Memory B cell (primary cell): ENCODE measurements at places on chromosomes 11 and 22.
A peak's percentile ranks its signal among the peaks of the same experiment; 100 is the strongest.

DNA sequence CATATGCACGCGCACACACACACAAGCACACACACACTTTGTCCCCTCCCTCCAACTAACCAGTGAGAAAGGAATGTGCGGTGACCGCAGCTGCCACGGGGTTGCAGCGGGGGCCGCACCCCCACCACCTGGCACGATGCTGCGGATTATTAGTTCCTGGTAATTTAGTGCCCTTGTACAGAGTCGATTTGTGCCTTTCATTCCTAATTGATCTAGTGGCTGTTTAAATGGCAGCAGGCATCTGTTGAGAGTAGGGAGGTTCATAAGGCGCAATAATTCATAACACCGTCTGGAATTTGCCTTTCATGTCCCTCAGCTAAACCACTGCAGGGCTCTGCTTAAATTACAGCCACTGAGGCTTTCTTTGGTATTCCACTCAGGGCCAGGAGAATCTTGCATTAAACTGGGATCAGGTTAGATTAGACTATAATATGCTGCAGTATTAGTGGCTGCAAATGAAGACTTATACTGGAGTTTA is 113.7 kb downstream of the FEZ1 start:
- H3K27ac ChIP-seq: no peak overlapping the region
- H3K36me3 ChIP-seq: no peaks in the 10 kb centered on the region
- H3K27me3 ChIP-seq: peaks cover 20% of the 10 kb centered on the region
- no peak for DNase-seq
- no peaks in the 10 kb centered on the region for H3K4me1 ChIP-seq

- peaks cover 7% of the 10 kb centered on the region for H3K36me3 ChIP-seq
- H3K4me3 ChIP-seq: no peak overlapping the region
- no peak for DNase-seq
- no peaks in the 10 kb centered on the region for H3K27me3 ChIP-seq
Measured at GRCh38 chr11:73585834-73586575, 11.9 kb downstream of the FAM168A start.

DNA sequence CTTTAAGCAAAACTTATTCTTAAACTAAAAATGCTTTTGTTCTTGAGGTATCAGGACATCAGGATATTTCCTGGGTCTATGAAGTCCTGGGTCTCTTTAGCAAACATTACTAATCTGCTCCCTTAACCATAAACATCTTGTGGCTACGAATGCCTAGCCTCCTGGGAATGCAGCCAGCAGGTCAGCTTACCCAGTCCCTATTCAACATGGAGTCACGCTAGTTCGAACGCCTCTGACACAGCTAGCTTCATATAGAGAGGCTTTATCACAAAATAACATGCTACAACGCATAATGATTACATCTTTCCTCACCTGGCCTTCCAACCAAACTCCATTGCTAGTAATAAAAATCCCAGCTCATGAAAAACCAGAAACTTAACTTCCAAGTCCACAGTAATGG is 17.5 kb upstream of the FIBIN start:
- H3K4me1 ChIP-seq: no peaks in the 10 kb centered on the region
- no peak overlapping the region for H3K4me3 ChIP-seq
- DNase-seq: no peak
- no peak overlapping the region for H3K27ac ChIP-seq
- H3K36me3 ChIP-seq: no peaks in the 10 kb centered on the region

DNA sequence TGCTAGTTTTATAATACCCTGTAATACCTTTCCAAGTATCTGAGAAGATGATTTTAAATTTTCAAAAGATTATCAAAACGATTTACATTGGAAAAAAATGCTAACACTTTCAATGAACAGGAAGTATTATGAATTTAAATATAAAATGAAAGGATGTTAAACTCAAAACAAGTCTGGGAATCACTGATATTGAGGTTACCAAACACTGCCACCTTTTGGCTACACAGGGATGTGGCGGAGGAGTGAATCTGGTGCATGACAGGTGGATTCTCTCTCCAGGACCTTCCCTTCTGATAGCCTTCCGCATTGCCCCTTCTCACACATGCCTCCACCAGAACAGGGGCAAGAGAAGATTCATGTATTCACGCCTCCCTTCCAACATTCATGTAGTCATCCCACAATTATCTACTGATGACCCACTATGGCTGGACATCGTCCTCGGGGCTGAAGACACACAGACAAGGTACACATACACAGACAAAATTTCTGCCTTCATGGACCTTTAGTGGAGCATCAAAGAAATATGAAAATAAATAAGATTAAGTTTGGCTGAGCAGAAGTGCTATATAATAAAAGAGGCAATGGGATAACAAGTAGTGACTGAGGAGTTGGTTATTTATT is 34.7 kb downstream of the ATG16L2 start:
- peaks cover 2% of the 10 kb centered on the region for H3K4me1 ChIP-seq
- DNase-seq: no peak
- peaks cover 36% of the 10 kb centered on the region for H3K36me3 ChIP-seq
- peak overlapping the region; percentile 18 for H3K27ac ChIP-seq
- no peak overlapping the region for H3K4me3 ChIP-seq
- H3K27me3 ChIP-seq: no peaks in the 10 kb centered on the region

DNA sequence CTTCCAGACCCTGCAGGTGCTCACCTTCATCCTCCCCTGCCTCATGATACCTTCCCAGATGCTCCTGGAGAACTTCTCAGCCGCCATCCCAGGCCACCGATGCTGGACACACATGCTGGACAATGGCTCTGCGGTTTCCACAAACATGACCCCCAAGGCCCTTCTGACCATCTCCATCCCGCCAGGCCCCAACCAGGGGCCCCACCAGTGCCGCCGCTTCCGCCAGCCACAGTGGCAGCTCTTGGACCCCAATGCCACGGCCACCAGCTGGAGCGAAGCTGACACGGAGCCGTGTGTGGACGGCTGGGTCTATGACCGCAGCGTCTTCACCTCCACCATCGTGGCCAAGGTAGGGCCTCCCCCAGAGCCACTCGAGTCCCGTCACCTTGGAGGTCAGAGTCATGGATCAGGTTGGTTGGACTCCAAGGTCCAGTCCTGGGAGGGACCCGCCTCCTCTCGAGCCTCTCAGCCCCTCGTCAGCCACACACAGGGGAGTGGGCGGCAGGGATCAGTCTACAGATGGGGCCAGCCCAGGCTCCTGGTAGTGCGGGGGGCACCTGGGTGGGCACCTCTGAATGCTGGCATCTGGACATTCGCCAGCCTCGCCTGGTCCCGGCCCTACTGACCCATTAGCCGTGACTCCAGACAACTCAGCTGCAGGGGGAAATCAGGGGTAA is 34.8 kb upstream of the SLC22A12 start:
- no peaks in the 10 kb centered on the region for H3K36me3 ChIP-seq
- DNase-seq: no peak
- H3K4me1 ChIP-seq: peaks cover 5% of the 10 kb centered on the region
- H3K4me3 ChIP-seq: no peak overlapping the region
- H3K27ac ChIP-seq: no peak overlapping the region

GRCh38 chr11:111176603-111177002 is 68.9 kb upstream of the POU2AF2 start:
- H3K27me3 ChIP-seq: no peaks in the 10 kb centered on the region
- H3K27ac ChIP-seq: peak overlapping the region; percentile 97
- no peak for DNase-seq

- no peaks in the 10 kb centered on the region for H3K4me1 ChIP-seq
- peaks cover 3% of the 10 kb centered on the region for H3K27me3 ChIP-seq
- DNase-seq: no peak
Measured at GRCh38 chr11:102225689-102226568, 91.4 kb upstream of the BIRC3 start.

DNA sequence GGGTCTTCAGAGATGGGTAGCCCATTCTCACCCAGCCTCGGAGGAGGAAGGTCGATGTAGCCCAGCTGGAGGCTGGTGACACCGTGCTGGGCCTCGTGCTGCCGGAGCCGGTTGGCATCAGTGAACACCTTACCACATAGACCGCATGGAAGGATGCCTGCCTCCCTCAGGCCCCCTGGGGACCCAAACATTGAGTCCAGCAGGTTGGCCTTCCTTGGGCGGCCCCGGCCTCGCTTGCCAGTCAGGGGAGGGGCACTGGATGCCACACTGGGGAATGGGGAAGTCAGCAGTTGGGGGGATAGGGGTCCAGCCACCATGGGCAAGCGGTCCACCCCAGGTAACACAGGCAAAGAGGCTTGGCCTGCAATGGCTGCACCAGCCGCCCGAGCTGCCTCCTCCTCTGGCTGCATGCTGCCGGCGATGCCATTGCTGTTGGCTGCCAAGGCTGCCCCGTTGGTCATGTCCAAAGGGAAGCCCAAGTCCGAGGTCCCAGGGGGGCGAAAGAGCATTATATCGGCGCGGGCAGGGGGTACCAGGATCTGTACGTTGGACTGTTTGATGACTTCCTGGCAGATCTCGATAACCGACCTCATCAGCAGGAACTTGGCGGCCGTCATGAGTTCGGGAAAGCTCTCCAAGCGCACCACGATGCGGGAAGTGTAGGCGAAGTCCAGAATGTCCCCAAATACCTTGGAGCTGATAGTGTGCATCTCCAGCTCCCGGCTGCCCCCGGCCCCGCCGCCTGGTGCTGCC is 1.4 kb downstream of the PATZ1 start:
- H3K4me1 ChIP-seq: peaks cover 40% of the 10 kb centered on the region
- H3K27ac ChIP-seq: peak overlapping the region; percentile 85
- peaks cover 12% of the 10 kb centered on the region for H3K36me3 ChIP-seq
- no peaks in the 10 kb centered on the region for H3K27me3 ChIP-seq

GRCh38 chr11:786235-787083 is 3.4 kb downstream of the CEND1 start:
- no peak overlapping the region for H3K27ac ChIP-seq
- H3K4me3 ChIP-seq: no peak overlapping the region

DNA sequence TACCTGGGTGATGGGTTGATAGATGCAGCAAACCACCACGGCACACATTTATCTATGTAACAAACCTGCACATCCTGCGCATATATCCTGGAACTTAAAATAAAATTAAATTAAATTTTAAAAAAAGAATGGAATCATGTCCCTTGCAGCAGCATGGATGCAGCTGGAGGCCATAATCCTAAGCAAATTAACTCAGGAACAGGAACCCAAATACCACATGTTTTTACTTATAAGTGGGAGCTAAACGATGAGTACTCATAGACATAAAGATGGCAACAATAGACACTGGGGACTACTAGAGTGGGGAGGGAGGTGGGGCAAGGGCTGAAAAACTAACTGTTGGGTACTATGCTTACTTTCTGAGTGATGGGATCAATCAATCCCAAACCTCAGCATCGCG is 40.9 kb downstream of the CWC15 start:
- H3K27me3 ChIP-seq: peaks cover 17% of the 10 kb centered on the region
- H3K36me3 ChIP-seq: no peaks in the 10 kb centered on the region
- no peak overlapping the region for H3K4me3 ChIP-seq
- no peaks in the 10 kb centered on the region for H3K4me1 ChIP-seq

DNA sequence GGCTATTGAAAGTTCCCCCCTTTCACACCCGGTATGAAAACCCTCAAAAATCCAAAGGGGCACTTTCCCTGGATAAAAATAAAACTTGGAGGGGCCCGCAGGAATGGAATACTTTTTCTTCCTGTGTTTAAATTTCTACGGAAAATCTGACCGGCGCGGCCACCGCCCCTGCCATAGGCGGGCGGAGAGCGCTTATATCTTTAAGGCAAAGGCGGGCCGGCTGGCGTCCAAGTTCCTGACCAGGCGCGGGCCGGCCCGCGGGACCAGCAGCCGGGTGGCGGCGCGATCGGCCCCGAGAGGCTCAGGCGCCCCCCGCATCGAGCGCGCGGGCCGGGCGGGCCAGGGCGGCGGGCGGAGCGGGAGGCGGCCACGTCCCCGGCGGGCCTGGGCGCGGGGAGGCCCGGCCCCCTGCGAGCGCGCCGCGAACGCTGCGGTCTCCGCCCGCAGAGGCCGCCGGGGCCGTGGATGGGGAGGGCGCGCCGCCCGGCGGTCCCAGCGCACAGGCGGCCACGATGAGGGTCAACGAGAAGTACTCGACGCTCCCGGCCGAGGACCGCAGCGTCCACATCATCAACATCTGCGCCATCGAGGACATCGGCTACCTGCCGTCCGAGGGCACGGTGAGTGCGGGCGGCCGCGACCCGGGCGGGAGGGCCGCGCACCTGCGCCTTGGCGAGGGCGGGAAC is at the start of gene ANO1:
Gene ANO1, plus strand, starts transcription at position 223 of the 686 bp plus-strand sequence. Its CDS starts 290 bp downstream, at position 513.
- H3K4me3 ChIP-seq: no peak within 1 kb of the TSS
- H3K27ac ChIP-seq: no peak within 1 kb of the TSS
- no peaks in the 10 kb centered on the region for H3K36me3 ChIP-seq
- DNase-seq: no peak
- H3K27me3 ChIP-seq: peaks cover 19% of the 10 kb centered on the region
- peaks cover 2% of the 10 kb centered on the region for H3K4me1 ChIP-seq

GRCh38 chr11:111357150-111358037 is 21.7 kb downstream of the POU2AF1 start:
- H3K36me3 ChIP-seq: peaks cover 44% of the 10 kb centered on the region
- no peaks in the 10 kb centered on the region for H3K27me3 ChIP-seq
- no peak for DNase-seq
- peak overlapping the region; percentile 88 for H3K27ac ChIP-seq
- peaks cover 44% of the 10 kb centered on the region for H3K4me1 ChIP-seq

DNA sequence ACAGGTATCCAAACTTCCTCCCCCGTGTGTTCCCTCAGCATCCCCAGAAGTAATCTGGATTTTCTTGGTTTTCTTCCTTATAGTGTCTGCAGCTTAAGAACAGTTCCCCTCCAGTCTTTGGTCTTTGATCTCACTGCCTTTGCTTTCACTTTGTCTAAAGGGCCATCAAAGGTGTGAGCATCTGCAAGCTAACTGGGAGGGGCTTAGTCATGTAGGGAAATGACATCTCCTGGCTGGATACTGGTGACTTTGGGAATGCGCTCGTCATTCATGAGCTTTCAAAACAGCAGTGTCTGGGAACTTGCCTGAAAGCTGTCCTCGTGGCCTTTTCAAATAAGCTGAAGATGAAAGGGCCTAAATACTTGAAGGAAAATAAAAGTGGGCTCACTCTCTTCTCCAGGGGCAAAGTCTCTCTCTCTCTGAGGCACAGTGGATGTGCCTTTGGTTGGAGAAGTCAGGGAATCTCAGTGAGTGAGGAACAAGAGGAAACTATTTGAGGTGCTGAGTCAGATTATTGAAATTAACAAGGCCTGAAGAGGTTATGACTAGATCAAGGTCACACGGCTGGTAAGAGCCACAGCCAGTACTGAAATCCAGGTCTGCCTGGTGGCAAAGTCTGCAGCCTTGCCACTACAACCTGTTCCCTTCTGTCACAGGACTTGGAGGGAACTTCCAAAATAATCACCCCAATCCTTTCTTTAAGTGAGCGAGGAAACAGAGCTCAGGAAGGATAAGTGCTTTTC is 45.6 kb upstream of the TENM4 start:
- DNase-seq: no peak
- no peak overlapping the region for H3K4me3 ChIP-seq
- no peaks in the 10 kb centered on the region for H3K27me3 ChIP-seq
- no peak overlapping the region for H3K27ac ChIP-seq
- no peaks in the 10 kb centered on the region for H3K36me3 ChIP-seq

DNA sequence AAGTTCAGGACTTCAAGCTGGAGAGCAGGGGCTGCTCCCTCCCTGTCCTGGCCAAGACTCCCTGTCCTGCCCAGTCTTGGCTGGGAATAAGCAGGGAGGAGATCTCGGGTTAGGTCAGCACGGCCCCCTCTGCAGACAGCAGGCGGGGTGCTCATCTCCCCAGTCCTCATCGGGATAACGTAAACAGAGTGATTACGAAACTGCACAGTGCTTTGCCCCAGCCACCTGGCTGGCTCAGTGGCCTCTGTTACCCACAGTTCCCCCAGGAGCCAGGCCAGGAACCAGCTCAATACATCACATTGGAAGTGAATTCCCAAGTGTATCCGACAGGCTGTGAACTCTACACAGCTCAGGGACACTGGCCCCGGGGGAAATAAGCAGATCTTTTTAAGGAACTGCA is 42.7 kb upstream of the KCNJ11 start:
- DNase-seq: no peak
- no peak overlapping the region for H3K4me3 ChIP-seq
- H3K36me3 ChIP-seq: no peaks in the 10 kb centered on the region
- peaks cover 13% of the 10 kb centered on the region for H3K27me3 ChIP-seq

- peaks cover 5% of the 10 kb centered on the region for H3K4me1 ChIP-seq
- peaks cover 18% of the 10 kb centered on the region for H3K27me3 ChIP-seq
- H3K36me3 ChIP-seq: no peaks in the 10 kb centered on the region
- H3K4me3 ChIP-seq: no peak overlapping the region
Measured at GRCh38 chr22:44311104-44311854, 1.5 kb downstream of the SHISAL1 start.
